ENCODE measurements at places on chromosomes 11 and 22.

DNA sequence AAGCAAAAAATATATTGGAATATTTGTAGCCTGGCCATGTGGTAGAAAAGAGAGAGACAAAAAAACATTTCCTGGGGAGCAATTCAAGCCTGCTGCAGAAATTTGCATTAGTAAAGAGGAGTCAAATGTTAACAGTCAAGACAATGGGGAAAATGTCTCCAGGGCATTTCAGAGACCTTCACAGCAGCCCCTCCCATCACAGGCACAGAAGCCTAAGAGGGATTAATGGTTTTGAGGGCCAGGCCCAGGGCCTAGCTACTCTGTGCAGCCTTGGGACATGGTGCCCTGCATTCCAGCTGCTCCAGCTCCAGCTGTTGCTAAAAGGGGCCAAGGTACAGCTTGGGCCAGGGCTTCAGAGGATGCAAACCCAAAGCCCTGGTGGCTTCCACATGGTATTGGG lies 46.8 kb downstream of the PGR start:
- no peak overlapping the region for H3K4me3 ChIP-seq
- H3K27ac ChIP-seq: no peak overlapping the region
- H3K36me3 ChIP-seq: peaks cover 21% of the 10 kb centered on the region
- no peaks in the 10 kb centered on the region for H3K4me1 ChIP-seq
- peak; percentile 43 for DNase-seq

GRCh38 chr11:80031014-80031600 lies 590.3 kb upstream of the TENM4 start:
- no peaks in the 10 kb centered on the region for H3K27me3 ChIP-seq
- no peak for DNase-seq
- H3K27ac ChIP-seq: no peak overlapping the region
- H3K4me1 ChIP-seq: no peaks in the 10 kb centered on the region
- no peaks in the 10 kb centered on the region for H3K36me3 ChIP-seq

GRCh38 chr11:5500393-5500801 lies 9.4 kb downstream of the UBQLN3 start:
- H3K27ac ChIP-seq: no peak overlapping the region
- no peak overlapping the region for H3K4me3 ChIP-seq
- no peaks in the 10 kb centered on the region for H3K27me3 ChIP-seq

DNA sequence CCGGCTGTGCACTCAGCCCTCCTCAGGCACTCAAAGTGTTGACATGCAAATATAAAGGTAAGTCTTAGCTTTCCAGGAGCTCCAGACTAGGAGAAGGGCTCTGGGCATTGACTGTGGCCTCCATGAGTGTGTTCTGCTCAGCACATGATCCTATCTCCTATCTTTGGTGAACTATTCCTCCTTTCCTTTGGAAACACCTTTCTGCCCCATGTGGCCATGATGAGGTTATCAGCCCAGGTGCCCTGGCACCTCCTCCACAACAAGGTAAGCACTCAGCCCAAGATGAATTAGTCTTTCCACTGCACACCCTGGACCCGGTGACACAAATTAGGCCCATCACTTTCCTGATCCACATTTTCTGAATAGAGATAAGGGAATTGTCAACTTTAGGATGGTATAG lies 37.9 kb upstream of the LMO1 start:
- H3K27me3 ChIP-seq: no peaks in the 10 kb centered on the region
- H3K4me1 ChIP-seq: no peaks in the 10 kb centered on the region
- DNase-seq: no peak
- H3K36me3 ChIP-seq: no peaks in the 10 kb centered on the region

- DNase-seq: no peak
- H3K36me3 ChIP-seq: no peaks in the 10 kb centered on the region
- no peak overlapping the region for H3K27ac ChIP-seq
- H3K4me1 ChIP-seq: peaks cover 5% of the 10 kb centered on the region
- no peaks in the 10 kb centered on the region for H3K27me3 ChIP-seq
These were observed 18.6 kb upstream of the CHORDC1 start for GRCh38 chr11:90241414-90241813.

DNA sequence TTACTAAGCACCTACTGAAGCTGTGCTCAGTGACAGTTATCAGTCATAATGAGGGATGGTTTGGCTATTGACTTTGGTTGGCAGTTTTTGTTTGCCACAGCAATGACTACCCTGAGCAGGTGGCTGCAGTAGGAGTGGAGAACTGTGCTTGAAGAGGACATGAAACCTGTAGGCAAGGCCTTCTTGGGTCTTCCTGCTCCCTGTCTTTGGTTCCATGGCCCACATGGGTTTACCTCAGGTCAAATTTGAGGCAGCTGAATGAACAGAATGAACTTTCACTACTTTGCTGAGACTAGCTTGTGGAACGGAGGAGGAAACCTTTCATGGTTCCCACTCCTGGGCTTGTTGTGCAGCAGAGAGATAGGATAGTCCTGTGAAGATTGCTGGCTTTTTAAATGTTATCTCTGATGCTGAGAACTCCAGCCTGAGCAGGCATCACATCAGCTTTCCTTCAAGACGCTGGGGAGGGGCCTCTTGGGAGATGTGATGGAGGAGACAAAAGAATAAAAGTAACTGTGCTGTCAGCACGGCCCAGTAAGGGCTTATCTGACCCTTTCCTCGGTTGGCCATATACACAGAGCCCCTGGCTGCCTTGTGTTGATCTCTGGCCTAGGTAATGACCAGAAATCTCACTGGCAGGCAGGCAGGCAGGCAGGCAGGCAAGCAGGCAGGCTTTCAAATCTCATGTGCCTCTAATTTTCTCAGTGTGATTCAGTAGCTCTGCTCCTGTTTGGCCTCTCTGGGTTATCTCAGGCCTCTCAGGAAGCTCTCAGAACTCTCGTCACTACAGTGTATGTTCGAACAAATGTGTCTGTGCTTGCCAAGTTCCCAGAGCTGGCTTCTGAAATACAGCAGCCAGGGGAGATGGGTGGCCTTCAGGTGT lies 12.0 kb downstream of the STIM1 start:
- H3K4me1 ChIP-seq: peaks cover 3% of the 10 kb centered on the region
- DNase-seq: no peak
- no peak overlapping the region for H3K27ac ChIP-seq
- H3K36me3 ChIP-seq: no peaks in the 10 kb centered on the region
- no peak overlapping the region for H3K4me3 ChIP-seq
- no peaks in the 10 kb centered on the region for H3K27me3 ChIP-seq

DNA sequence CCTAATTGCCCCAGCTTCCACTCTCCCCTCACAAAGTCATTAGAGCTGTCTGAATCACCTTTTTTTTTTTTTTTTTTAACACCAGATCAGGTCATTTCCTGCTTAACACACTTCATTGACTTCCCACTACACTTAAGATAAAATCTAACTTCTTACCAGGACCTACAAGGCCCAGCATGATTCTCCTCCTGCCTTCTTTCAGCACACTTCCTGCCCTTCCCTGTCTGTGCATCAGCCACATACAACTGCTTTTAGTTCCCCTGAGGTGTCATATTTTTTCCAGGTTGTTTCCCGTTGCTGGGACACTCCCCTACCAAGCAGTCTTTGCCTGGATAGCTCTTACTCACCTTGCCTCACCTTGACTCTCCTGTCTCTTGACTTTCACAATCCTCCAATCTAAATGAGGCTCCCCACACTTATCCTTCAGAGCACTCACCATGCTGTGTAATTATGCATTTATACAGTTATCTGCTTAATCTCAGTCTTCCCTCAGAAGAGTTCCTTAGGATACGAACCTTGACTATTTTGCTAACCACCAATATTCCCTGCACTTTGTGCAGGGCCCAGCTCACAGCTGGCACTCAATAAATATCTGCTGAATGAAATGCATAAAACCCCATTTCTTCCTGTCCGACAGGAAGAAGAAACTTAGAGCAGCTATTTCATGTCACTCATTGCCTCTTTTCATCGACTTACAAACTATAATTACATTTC lies 96.6 kb upstream of the AKIP1 start:
- no peaks in the 10 kb centered on the region for H3K27me3 ChIP-seq
- peaks cover 8% of the 10 kb centered on the region for H3K4me1 ChIP-seq
- no peaks in the 10 kb centered on the region for H3K36me3 ChIP-seq
- no peak for DNase-seq

GRCh38 chr11:126394036-126394435 lies 38.5 kb downstream of the ST3GAL4 start:
- no peak for DNase-seq
- H3K4me1 ChIP-seq: no peaks in the 10 kb centered on the region
- H3K36me3 ChIP-seq: no peaks in the 10 kb centered on the region
- H3K27ac ChIP-seq: no peak overlapping the region

DNA sequence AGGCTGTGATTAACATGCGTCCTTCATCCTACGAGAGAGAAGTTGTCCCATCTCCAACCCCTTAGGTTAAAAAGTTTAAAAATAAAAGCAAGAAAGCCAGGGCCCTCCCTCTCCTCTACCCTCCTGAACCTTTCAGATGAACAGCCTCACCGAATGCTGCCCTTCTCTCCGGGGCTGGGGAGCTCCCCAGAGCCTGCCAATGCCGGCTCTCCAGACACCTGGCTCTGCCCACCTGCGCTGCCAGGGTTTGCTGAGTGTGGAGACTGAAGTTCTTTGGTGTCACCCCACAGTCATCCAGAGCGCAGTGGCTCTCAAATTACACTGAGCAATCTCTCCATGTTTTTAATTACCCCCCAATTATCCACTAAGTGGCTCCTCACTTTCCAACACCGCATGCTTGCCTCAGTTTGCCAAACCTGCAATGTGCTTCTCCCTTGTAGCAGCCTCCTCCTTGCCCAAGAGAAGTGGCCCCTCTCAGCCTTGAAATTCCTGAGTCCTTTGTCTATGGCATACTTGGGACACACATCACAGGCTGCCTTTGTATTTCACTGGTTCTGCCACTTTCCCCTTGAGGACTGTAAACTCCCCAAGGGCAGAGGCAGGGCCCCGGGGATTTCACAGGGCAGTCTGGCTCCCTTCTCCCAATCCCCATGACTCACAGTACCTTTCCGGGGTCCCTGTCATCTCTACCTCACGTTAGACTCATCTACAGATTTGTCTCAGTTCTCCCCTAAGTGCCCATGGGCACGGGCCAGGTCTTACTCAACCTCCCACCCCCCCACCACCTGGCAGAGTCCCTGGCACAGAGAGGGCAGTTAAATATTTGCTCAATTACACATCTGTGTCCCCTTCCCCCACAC lies 2.0 kb downstream of the MYH9 start:
- H3K27me3 ChIP-seq: no peaks in the 10 kb centered on the region
- peak overlapping the region; percentile 83 for H3K4me3 ChIP-seq
- no peak for DNase-seq
- H3K36me3 ChIP-seq: peaks cover 23% of the 10 kb centered on the region
- peaks cover 2% of the 10 kb centered on the region for H3K4me1 ChIP-seq
- H3K27ac ChIP-seq: peak overlapping the region; percentile 69

DNA sequence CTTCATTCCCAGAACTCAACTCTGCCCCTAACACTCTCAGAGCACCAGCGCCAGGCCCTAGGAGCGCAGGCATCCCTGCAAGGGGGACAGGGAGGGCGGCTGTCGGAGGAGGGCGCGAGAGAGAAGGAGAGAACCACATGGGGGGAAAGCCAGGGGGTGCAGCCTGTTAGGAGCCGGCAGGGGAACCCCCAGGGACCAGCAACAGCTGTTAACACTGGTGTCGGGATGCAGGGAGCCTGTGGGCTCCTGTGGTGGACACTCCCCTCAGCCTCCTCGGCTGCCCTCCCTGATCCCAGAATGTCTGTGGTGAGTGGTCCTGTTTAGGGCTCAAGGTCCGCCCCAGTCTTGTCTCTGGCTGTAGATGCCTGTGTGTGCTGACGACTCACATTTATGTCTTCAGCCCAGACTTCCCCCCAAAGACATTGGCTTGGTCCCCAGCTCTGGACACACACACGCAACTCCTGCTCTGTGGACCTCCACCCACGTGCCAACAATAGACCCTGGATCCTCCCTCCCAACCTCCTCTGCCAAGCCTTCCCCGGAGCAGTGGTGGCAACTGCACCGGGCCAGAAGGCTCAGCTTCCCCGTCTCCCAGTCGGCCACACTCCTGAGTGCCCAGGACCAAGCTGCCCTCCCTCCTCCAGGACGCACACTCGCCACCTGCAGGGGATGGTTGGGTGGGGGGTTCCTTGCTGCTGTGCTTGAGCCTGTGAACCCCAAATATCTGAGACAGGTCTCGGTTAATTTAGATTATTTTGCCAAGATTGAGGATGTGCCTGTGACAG lies 817 bp upstream of the IFITM5 start:
- DNase-seq: peak; percentile 79
- no peaks in the 10 kb centered on the region for H3K27me3 ChIP-seq
- peak overlapping the region; percentile 25 for H3K4me3 ChIP-seq
- peaks cover 4% of the 10 kb centered on the region for H3K4me1 ChIP-seq
- peaks cover 1% of the 10 kb centered on the region for H3K36me3 ChIP-seq

DNA sequence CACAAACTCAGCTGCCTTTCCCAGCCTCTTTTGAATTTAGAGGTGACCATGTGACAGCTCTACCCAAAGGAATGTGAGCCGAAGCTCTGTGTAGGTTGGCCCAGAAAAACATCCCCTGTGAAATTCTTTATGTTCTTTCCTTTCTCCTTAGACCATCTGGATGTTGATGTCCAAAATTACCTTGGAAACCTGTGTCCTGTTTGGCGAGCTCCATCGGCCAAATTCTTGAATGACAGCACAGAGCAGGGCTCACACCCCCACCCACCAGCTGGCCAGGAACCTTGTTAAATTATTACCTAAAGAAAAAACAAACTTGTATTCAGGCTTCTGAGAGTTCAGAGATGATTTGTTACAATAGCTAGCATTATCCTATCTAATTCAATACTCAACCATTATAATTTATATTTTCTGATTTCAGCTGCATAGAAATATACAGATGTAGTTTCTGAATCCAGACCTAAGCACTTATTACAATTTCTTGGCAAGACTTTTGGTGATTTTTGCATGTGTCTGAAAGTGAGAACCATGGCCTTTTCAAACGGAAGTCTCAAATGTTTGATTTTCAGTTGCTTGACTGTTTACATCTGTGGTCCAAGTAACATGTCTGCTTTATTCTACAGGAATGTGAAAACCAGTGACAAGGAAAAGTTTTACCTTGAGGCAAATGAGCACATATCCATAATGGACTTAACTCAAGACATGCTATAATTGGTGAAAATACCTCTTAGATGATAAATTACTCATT lies 554.2 kb downstream of the NTM start:
- DNase-seq: no peak
- no peaks in the 10 kb centered on the region for H3K27me3 ChIP-seq
- H3K27ac ChIP-seq: no peak overlapping the region
- H3K4me1 ChIP-seq: peaks cover 3% of the 10 kb centered on the region
- H3K36me3 ChIP-seq: peaks cover 1% of the 10 kb centered on the region
- H3K4me3 ChIP-seq: no peak overlapping the region

All from H9 (cell line).